ENCODE measurements at places on chromosomes 6 and 20.

DNA sequence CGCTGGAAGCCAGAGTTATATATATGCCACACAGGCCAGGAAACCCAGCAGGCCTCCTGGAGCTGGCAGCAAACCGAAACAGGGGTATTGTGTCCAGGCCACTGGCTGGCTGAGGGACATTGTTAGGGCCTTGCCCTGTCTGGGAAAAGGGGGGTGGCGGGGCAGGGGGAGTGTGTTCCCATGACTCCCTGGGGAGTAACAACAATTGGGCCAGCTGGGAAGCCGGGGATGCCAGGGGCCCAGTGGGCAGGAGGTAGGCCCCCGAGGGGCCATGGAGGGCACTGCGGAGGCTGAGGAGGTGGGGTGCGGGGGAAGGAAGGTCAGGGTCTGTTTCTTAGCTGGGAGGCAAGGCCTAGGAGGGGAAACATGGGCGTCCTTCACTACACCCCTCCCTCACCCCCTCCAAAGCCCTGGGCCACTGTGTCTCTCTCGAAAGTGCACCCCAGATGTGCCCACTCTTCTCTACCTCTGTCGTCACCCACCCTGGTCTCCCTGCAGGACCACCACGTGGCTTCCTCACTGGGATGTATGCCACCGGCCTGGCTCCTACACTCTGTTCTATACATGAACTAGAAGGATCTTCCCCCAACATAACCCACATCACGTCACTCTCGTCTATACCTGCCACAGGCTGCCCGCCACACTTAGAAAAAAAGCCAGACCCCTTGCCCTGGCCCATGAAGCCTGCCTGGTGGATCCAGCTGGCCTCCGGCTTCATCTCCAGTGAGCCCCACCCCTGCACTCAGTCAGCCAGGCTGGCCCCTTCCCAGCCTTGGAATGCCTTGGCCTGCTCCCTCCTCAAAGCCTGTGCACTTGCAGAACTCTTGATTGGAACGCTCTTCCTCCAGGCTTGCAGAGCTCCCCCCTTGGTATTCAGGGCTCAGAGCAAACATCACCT is 7.8 kb upstream of the E2F1 start:
- no peak for DNase-seq

DNA sequence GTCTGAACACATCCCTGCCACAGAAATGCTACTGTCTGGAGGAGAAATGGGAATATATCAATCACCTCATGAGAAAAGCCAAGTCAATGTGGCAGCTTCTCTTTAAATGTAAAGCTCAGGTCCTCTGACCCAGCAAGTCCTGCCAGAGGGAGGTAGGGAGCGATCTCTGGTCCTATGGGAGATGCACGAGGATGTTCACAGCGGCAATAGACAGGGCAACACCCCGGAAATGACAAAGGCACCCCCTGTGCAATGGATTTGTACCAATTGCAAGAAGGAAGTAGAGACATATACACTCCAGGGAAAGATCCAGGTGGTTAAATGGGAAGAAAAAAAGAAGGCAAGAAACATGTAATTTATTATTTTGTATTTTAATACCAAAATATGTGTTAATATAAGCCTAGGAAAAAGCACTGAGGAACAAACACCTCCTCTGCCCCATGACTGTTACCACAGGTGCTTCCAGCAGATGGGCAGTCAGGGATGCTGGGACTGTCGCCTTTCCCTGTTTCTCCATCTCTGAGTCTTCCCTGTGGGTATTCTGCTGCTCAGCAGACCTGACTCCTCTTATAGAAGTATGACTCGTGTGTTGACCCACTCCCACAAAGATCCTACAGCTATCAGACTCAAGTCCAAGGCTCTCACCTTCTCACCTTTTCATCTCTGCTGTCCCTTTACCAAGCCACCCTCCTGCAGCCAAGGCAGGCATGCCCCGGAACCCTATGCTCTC is 20.8 kb downstream of the ATP9A start:
- DNase-seq = no peak

GRCh38 chr20:51393571-51393970 is 148.9 kb downstream of the NFATC2 start:
- no peak for DNase-seq

DNA sequence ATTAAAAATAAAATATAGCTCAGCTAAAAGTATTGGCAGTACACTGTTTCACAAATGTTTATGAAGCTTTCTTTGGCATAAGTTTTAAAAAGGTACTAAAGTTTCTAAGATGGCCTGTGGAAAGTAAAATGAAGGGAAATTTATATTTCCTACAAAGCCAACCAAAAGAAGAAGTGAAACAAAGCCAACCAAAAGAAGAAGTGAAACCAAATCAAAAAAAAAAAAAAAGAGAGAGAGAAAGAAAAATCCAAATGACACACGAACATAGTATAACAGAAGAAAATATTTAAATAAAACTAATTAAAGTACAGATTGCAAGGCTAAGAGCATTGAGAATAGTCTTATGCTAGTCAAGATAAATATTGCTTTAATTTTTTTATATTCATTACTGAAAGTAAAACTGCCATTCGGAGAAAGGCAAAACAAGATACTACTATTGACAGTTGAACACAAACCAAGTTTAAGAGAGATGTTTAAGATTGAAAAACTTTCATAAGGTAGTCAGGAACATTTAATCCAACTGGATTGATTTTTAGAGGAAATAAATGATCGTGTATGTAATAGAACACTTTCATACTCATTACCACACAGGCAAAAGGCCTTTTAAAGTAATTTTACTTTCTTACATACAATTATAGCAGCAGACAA is 12.8 kb upstream of the KHDRBS2 start:
- DNase-seq = no peak

GRCh38 chr6:26087284-26088115 is at the start of gene HFE:
TSS of gene HFE (plus strand) at chr6:26087429. CDS start at chr6:26087441, 12 bp downstream.
- peak; percentile 16 for DNase-seq

- no peak for DNase-seq
These were observed 88.3 kb downstream of the SSR1 start for GRCh38 chr6:7224731-7225130.
